ENCODE measurements at places on chromosomes 13 and 19.
A peak's percentile ranks its signal among the peaks of the same experiment; 100 is the strongest.

DNA sequence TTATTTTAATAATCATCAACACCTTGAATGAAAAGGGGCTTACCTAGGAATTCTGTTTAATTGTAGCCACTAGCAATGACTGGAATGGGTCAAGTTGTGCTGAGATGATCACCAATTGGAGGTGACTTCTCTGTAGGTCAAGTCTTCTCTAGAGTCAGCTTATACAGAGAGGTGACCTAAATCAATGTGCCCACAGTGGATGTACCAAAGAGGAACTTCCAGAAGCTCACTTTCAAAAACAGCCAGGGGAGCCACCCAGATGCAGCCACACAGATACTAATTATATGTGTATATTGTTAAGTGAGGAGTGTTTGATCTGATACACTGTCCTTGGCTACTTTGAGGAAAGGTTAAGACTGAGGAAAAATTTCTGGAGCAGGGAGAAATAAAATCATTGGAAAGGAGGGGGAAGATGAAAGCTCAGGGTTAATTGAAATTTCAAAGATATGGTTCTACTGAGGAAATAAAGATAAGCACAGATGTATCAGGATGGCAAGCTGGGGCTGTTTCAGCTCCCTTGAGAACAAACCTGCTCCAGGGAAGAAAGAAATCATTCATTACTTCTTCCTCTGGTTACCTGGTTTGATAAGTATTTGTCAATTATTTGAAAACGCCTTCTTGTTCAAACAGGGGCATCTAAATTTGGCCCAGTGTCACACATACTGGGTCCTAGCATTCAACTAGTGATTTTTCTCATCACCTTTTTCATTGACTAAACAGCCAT, 5.1 kb downstream of the GPR183 start:
- no peak for DNase-seq

DNA sequence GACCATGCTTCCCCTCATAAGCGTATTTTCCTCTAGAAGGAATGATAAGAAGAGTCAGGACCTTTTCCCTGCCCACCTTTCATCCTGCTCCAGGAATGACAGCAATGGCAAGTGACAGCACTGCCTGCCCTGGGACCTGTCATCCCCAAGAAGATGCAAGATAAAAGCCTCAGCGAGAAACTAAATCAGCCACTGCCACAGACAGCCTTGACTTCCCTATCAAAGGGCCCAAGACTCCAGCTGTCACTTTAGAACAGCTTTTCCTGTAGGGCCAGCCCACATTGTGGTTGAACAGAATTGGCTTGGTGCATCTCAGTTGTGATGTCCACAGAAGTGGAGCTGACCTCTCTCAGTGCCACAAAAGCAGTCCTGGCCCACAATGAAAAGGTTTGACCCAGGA, 1.1 kb downstream of the RAB8A start:
- DNase-seq, result no peak

- DNase-seq, result no peak
Observed at GRCh38 chr19:49690079-49690655, 749 bp upstream of the CPT1C start.

GRCh38 chr13:24664726-24665409, 15.3 kb upstream of the ATP12A start:
- DNase-seq, result no peak

DNA sequence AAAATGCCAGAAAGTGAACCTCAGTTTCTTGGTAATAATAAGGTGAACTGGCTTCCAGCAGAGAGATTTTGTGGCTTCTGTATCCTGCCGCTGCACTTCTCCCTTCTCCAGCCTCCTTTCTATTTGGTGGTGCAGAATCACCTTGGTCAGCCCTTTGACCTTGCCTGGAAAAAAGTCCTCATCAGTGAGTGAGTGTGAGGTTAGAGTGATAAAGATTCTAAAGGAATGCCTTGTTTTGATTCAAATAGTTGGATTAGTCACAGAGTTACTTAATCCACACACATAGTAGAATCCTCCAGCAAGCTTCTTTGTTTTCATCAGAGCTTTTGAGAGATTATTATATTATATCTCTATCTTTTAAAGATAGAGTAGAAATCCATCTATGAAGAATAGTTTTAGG, 140.9 kb downstream of the KCNRG start:
- DNase-seq, result no peak

DNA sequence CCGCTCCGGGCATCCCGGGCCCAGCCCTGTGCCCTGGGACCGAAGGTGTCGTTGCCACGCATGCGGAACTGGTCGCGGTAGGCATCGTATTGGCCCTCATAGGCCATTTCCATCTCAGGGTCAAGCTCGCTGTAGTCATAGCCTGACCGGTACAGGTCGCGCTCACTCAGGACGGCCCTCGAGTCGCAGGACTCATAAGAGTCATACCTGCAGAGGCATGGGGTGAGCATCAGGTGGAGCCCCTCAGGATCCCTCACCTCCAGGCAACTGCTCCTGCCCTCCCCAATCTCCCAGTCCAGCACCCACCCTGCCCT, 17.4 kb downstream of the AKAP8L start:
- DNase-seq, result no peak

DNA sequence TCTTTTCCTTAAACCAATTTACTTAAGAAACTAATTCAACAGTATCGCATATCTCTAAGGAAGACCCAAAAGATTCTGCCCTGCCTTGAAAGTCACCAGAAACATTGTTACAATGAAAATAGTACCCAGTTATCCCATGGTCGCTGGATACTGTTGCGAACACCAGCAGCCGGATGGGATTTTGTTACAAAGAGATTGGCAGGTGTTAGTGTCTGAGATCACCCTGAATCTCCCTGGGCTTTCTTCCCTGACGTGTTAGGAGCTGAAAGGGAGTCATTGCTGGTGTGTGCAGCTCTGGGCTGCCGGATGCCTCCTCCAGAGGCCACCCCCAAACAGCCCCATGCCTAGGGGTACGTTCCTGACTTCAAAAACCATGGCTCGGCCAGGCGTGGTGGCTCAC, 38.2 kb downstream of the PTPRS start:
- no peak for DNase-seq

DNA sequence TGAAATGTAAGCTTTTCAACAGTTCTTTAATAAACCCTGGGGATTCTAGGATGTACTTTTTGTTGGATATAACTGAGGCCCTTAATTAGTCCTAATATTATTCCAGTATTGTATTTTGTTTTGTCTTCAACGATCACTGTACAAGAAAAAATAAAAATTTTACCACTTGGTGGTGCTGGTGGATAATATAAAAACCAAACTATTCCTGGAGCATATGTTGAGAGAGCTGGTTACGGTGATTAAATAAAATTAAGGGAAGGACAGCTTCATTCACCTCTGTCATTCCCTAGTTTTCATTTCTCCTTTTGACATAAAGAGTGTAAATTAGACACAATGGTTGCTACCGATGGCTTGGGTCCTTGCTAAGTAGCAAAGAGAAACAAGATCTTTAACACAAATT, 598.6 kb upstream of the PCDH20 start:
- no peak for DNase-seq

DNA sequence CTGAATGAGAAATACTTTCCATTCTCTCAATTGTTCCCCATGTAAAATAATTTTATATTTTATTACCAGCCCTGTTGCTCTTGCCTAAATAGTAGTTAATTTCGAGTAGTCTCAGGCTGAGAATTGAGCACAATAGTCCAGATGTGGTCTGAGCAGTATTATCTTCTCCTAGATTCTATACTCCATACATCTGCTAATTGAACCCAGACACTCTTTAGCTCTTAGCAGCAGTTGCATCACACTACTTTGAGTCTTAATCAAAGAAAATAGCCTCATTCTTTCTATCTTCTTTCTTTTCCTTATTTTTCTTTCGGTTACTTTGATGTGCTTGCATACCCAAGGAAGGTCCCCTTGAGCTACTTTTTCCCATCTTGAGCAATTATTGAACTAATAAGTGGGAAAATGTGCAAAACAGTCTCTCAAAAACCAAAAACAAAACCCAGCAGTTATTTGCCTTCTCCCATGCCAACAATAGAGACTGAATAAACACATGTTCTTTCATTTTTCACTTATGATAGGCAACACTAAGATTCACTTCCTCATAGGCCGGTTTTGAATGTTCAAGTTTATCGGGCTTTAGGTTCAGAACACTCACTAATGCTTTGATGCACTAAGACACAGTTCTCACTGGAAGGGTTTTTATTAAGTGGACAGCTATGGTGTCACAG, 204.5 kb downstream of the POU4F1 start:
- DNase-seq, result no peak

- peak; percentile 60 for DNase-seq
Observed at GRCh38 chr13:30865123-30866049, 40.7 kb upstream of the MEDAG start.

DNA sequence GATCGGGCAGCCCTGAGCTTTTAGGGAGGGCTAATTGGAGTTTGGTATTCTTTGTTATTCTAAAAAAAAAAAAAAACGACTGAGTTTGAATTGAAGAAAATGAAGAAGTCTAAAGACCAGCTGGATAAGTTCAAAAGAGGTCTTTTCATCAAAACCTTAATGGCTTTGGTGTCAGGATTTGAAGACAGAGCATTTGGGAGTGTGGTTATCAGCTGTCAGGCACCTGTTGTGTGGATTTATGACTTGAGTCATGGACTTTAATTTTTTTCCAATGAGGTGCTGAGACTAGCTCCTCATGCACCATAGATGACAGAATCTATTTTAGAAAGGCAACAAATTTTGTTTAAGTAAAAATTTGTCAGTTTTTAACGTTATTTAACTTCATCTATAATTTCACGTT, 72.5 kb downstream of the FREM2 start:
- DNase-seq, result no peak

DNA sequence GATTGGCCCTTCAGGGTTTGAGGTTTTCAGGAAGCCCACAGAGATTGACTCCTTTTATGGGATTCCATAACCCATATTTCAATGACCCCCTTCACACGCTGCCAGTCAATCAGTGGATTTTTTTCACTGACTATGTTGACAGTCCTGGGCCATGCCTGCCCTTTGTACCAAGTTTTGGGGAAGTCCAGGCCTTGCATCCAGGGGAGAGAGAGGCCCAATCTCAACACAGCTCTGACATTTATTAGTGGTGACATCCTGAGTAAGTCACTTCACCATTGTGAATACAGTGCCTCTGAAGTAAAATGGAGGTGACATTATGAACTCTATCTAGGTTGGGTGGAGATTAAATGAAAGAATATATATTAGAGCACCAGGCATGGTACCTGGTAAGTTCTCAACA, 181.1 kb downstream of the NUFIP1 start:
- no peak for DNase-seq

GRCh38 chr13:99042521-99043250, 64.8 kb upstream of the DOCK9 start:
- DNase-seq, result no peak

GRCh38 chr19:10895920-10896319, 24.6 kb downstream of the CARM1 start:
- DNase-seq, result no peak

DNA sequence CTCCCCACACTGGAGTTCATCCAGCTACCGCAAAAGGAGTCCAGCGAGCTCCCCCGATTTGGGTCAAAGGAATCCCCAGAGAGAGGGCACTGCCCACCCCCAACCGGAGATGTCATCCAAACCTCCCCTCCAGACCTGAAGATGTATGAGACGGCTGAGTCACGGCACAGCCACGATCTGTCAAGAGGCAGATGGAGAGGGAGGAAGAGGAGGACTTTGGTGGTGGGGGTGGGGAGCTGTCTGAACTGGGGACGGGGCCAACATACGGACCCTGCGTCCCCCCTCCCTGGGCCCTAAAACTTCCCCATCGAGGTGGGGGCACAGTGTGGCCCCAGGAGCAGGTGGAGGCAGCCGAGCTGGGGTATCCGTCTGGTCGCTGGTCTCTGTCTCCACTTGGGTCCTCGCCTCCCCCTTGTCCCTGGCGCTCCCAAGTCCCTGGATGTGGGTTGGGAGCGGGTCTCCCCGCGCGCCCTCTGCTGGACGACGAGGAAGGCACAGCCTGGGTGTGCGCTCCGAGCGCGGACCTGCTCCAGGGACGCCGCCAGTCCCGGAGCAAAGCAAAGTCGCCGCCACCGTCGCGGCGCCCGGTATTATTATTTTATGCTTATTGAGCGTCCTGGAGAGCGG, 3.8 kb downstream of the PDE4A start:
- DNase-seq, result peak; percentile 69

GRCh38 chr19:23913931-23914330, 755 bp upstream of the ZNF726 start:
- DNase-seq, result no peak

- DNase-seq, result no peak
Observed at GRCh38 chr13:42780044-42780443, 1.3 kb upstream of the FAM216B start.

DNA sequence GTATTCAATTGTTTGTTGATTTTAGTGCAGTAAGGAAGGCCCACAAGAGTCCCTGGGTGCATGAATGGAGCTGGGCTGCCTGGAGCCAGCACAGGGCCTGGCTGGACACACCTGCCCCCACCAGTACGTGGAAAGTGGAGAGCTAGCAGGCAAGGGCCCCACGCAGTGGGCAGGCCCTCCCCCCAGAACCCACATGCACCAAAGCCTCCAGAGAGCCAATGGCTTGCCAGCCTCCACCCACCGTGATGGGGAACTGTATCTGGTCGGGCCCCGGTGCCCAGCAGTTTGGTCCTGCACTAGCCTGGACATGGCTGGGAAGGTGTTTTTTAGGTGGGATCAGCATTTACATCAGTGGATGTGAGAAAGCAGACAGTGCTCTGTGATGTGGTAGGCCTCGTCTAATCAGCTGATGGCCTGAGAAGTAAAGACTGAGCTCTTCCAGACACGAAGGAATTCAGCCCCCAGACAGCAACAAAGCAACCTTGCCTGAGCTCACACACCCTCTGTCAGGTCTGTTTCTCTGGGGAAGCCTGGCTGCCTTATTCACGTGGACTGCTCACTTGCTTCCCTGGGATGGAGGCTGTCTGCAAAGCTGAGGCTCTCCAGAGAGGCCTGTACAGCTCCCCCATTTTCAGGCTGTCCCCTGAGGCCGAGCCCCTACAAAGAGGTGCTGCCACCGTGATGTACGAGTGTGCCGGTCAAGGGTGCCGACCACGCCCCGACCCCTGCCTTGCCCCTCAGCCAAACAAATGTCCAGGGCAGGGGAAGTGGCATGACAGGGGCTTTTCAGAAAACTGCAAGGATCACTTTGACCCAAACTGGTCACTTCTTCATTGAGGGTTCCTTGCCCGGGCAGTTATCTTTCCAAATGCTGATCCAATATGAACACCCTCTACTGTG, 27.5 kb downstream of the RAB20 start:
- DNase-seq, result no peak

DNA sequence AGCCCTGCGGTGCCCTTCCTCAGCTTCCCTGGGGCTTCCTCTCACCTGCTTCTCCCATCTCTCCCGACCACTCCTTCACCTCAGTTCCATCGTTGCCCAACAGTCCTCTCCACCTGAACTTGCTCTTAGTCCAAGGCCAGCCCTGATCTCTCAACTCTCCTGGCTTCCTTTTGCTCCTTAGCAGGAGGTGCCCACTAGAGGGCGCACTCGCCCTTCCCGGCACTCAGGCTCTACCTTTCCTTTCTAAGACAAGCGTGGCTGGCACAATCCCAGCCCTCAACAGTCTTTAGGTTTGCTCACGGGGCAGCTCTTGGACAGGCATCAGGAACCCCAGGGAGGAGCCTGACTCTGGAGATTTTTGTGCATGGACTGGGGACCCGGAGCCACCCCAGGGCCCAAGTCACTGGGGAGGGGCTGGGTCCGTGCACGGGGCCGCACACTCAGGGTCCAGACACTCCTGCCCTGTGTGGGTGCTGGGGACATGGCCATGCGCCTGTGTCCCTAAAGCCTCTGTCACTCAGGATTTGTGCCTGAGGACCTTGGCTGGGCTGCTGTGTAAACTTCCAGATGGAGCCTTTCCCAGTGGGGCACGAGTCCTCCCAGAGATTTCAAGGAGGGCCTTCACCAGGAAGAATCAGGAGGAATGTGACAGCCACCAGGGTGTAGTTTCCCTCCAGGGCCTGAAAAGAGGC, 12.1 kb upstream of the CEACAM8 start:
- DNase-seq, result peak; percentile 51
